ENCODE measurements at places on chromosomes 5 and 9.

GRCh38 chr5:129745997-129746396 lies 1.9 kb upstream of the MINAR2 start:
- no peak for DNase-seq

- no peak for DNase-seq
Observed at GRCh38 chr9:121776739-121777637, 125.6 kb downstream of the DAB2IP start.

GRCh38 chr5:107796797-107797196 lies 126.1 kb upstream of the EFNA5 start:
- DNase-seq: no peak

- no peak for DNase-seq
Observed at GRCh38 chr5:88719434-88719833, 163.6 kb downstream of the MEF2C start.

GRCh38 chr9:136387217-136387616 lies 12.8 kb downstream of the SNAPC4 start:
- no peak for DNase-seq

- DNase-seq: no peak
Observed at GRCh38 chr5:36138900-36139683, 12.6 kb downstream of the LMBRD2 start.
